ENCODE measurements at places on chromosomes 16 and 17.

GRCh38 chr17:69405096-69405495 is 9.4 kb upstream of the MAP2K6 start:
- no peak for DNase-seq

- no peak for DNase-seq
Observed at GRCh38 chr16:88977018-88977811, at the start of gene CBFA2T3. CBFA2T3 (minus strand) TSS chr16:88977207; CDS start chr16:88976807, 400 bp downstream.

DNA sequence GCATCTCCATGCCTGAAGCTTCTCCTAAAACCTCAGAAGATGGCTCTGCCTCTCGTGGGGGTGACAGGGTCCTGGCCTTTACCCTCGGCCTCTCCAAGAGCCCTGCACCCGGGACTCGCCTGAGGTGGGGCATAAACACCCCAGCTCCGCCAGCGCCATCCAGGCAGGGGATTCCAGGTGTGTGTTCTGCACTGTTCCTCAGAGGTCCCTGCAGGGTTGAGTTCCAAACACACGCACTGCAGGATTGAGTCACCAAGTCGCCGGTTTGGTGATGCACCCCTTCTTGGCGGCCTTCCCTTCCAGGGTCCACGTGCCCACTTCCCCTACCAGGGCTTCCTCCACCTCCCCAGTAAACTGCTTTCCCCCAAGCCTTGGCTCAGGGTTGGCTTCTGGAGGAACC is 40.0 kb upstream of the RBFOX3 start:
- no peak for DNase-seq

DNA sequence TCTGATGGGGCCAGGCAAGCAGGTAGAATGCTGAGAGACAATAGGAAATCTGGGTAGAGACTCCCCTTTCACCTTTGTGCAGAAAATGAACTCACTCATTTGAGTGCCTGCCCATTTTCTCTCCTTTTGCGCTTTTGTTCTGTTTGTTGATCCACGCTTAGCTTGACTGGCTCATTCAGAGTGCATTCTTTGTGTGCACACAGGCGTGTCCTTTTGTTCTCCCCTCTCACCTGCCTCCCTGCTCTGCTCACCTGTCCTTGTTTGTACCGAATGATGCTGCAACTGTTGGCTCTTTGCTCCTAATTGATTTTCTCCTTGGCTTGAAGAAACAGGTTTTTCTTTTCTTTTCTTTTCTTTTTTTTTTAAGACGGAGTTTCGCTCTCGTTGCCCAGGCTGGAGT is 15.8 kb downstream of the PGS1 start:
- DNase-seq: no peak

- DNase-seq: no peak
Observed at GRCh38 chr17:69575346-69575761, 160.9 kb downstream of the MAP2K6 start.

GRCh38 chr16:71358464-71358998 is at the start of gene CALB2:
CALB2 (plus strand) TSS chr16:71358723; CDS start chr16:71358793, 70 bp downstream.
- peak; percentile 57 for DNase-seq

- peak; percentile 58 for DNase-seq
Observed at GRCh38 chr16:84599521-84600202, 18.2 kb downstream of the COTL1 start.

GRCh38 chr17:41196068-41196467 is 6.4 kb downstream of the KRTAP9-1 start:
- no peak for DNase-seq

GRCh38 chr16:81435103-81435502 is 9.5 kb upstream of the CMIP start:
- no peak for DNase-seq

GRCh38 chr17:41010441-41010840 is 1.5 kb upstream of the KRTAP3-1 start:
- DNase-seq: no peak

DNA sequence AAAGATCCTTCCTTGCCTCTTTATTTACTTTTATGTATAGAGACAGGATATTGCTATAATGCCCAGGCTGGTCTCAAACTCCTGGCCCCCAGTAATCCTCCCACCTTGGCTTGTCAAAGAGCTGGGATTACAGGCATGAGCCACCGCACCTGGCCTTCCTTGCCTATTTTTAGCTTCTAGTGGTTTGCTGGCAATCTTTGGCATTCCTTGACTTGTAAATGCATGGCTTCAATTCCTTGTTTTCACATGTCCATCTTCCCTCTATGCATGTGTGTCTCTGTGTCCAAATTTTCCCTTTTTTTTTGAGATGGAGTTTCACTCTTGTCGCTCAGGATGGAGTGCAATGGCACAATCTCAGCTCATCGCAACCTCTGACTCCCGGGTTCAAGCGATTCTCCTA is 22.5 kb downstream of the HEXIM2 start:
- DNase-seq: no peak

DNA sequence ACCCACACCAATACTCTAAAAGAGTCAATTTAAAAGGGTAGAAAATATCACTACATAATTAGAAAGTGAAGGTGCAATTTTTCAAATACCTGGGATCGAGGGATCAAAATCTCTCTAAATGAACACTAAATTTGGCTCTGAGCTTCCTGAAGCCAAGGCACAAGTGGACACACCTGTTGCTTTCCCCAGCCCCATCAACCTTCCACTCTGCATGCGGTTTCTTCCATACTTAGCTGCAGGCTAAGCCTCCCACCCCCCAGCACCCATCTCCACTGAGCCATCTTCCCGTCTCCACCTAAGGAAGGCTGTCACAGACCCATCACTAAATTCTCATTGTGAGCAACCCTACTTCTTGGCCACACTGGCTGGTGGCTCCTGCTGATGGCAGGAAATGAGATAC is 30.5 kb downstream of the TXNDC11 start:
- DNase-seq: no peak

GRCh38 chr17:77505181-77505639 is 364.4 kb downstream of the SEC14L1 start:
- no peak for DNase-seq

DNA sequence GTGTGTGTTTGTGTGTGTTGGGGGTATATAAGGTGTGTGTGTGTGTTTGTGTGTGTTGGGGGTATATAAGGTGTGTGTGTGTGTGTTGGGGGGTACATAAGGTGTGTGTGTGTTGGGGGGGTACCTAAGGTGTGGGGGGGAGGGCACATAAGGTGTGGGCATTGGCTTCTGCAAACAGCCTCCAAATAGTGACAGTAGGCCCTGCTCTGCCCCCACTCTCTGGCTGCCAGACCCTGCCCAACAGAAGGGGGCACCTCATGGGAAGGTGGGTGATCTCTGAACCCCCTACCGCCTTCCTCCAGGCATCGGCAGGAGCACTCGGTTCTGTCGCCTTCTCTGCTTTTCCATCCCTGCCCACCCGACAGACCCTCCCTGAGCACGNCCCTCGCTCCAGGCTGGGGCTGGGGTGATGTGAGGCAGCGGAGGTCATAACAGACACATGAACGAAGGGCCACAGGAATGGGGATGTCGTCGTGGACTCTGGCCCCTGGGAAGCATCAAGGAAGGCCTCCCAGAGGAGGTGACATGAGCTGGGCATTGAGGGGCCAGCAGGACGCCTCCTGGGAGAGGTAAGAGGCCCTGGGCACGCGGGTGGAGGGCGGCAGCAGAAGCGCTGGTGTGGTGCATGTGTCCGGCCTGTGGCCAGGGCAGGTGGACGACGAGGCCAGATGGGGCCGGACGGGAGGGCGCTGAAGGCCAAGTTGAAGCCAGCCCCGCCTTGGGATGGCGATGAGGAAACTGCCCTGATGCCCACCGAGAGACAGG is 136.6 kb upstream of the RPH3AL start:
- peak; percentile 52 for DNase-seq

Measured in CD4-positive, alpha-beta T cell treated with Interleukin-12 subunit alpha and Interleukin-12 subunit beta, for 1 hour (primary cell).